ENCODE measurements at places on chromosomes 4 and X.
A peak's percentile ranks its signal among the peaks of the same experiment; 100 is the strongest.

- no peak for DNase-seq
Measured at GRCh38 chrX:145553702-145554101, 263.9 kb upstream of the SLITRK2 start.

DNA sequence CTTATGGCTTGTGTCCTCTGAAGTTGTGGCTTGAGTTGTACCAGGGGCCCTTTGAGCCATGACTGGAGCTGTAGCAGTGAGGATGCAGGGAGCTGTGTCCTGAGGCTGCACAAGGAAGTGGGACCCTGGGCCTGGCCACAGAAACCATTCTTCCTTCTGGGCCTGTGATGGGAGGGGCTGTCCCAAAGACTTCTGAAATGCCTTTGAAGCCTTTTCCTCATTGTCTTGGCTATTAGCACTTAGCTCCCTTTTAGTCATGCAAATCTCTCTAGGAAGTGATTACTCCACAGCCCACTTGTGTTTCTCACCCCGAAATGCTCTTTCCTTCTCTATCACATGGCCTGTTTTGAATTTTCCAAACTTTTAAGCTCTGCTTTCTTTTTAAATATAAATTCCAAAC lies 92.4 kb downstream of the FHDC1 start:
- DNase-seq, result no peak

DNA sequence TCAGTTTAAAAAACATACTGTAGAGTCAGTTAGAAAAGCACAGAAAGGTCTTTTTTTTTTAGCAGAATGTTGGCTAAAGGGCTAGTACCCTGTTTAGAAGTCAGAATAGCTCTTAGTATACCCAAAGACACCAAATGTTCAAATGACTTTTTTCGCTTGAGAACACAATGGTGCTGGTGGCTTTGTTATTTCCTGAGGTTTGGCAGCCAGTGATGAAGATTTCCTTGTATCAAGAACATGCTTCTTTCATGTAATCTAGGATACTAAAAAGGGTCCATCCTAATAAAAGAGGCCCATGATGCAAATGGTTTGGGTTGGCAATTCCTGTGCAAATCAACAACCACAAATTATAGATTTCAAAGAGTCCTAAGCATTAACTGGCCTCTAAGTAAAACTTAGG lies 21.1 kb upstream of the CD40LG start:
- DNase-seq, result no peak

DNA sequence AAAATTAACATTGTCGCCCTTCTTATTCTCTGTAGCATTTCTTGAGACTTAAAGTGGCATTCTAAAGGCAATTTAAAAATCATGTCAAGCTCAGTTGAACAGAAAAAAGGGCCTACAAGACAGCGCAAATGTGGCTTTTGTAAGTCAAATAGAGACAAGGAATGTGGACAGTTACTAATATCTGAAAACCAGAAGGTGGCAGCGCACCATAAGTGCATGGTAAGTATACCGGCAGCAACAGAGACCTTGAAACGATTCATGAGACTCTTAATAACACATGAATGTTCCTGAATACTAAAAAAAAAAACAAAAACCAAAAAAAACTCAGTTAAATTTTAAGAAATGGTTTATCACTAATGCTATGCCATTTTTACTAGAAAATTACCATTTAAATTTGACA lies 82.4 kb upstream of the HPRT1 start:
- DNase-seq, result no peak

DNA sequence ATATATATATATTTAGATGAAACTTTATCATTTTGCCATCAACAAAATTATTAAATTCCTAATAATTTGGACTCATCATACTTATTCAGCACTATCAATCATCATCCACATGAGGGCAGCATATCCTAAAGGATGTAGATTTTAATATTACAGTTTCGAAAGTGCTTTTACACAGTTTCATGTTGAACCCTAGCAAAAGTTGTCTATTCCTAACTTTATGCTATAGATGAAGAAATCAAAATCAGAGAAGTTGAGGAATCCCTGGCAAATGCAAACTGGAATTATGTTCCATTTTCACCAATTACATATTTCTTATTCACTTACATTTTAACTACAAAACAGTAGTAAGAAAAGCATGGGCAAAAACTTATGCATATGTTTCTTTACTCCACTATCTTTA lies 36.6 kb upstream of the UGT2A1 start:
- DNase-seq, result no peak

- DNase-seq, result no peak
Measured at GRCh38 chrX:42797651-42798269, 19.8 kb upstream of the PPP1R2C start.

- DNase-seq, result no peak
Measured at GRCh38 chr4:12884846-12885796, 599.0 kb downstream of the RAB28 start.

- DNase-seq, result no peak
Measured at GRCh38 chr4:46270986-46271596, 118.8 kb downstream of the GABRA2 start.

DNA sequence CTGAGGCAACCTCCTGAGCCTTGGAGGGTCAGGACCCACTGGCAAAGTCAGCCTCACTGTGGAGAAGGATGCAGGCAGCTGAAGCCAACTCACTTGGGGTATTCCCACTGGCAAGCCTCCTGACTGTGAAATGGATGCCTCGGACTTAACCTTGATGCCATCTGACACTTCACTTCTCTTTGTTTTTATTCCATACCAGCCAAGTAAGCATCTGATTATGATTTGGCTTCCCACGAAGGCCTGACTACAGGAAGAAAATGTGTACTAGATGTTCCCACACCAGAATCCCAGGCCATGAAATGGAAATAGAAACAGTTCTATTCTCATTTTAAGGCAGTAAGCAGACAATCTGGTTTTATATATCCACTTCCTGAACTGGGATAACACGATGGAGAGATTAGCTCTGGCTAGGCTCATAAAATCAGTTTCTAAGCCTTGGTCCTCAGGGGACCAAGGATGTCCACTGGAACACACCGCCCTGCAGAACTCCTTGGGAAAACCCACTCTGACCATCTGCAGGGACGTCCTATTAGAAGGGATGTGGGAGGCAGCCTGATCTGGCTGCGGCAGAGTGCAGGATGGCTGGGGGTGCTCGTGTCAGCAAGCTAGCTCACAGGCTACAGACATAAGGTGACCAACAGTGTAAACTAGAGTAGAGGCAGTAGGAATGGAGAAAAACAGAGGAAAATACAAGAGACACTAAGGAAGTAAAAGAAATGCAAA lies 89.3 kb downstream of the TSPAN5 start:
- DNase-seq, result no peak

GRCh38 chr4:185238750-185239149 lies 29.4 kb downstream of the SNX25 start:
- DNase-seq, result no peak

DNA sequence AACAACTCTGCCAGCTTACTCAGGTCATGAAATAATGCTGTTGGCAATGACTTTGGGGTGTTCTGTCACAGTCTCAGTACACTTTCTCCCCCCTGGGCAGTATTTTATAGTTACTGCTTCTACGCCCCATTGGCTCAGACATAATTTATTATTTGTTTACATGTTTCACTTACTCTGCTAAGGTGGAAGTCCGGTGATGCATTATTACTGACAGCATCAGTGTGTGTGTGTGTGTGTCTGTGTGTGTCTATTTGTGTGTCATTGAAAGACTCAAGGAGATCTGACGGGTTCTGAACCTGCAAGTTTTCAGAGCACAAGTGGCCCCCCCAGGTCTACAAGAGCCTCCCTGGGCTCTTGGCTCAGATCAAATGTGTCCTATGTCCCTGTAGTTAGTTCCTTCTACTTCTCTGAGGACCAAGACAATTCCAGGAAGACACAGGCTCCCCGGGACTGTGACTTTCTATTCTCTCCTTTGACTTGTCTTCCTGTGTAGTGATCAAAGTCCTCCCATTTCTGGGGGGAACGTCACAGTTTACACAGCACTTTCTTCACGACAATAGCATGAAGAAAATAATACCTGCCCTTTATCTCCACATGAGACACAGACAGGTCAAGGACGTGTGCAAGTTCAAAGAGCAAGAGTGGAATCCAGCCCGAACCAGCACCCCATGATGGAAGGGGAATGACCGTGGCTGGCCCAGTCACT lies 283.7 kb upstream of the GATB start:
- DNase-seq, result no peak

- DNase-seq, result no peak
Measured at GRCh38 chrX:7720519-7720918, 122.5 kb upstream of the VCX start.

GRCh38 chrX:135931644-135932487 lies 38.4 kb downstream of the SAGE1 start:
- peak; percentile 32 for DNase-seq

- no peak for DNase-seq
Measured at GRCh38 chr4:76232681-76233080, 18.8 kb upstream of the FAM47E start.

GRCh38 chrX:38816155-38816554 lies 14.9 kb downstream of the MID1IP1 start:
- no peak for DNase-seq

DNA sequence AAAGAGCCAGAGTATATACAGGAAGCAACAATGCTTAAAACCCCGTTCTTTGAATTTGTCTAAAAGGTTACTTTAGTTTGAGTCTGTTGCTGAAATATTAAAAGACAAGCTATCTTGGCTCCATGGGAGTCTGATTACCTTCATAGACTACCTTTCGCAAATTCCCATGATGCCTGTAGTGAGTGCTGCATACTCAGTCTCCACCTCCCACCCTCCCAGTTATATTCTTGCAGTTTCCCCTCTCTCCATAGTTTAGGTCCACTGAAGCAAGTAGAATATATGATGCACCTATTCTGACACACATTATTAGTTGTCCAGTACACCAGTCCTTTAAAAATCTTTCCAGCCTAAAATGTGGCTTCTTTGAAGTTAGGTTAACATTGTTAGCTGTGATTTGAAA lies 2.4 kb downstream of the CNKSR2 start:
- no peak for DNase-seq

GRCh38 chr4:118816538-118817177 lies 19.3 kb downstream of the SEC24D start:
- DNase-seq, result no peak

DNA sequence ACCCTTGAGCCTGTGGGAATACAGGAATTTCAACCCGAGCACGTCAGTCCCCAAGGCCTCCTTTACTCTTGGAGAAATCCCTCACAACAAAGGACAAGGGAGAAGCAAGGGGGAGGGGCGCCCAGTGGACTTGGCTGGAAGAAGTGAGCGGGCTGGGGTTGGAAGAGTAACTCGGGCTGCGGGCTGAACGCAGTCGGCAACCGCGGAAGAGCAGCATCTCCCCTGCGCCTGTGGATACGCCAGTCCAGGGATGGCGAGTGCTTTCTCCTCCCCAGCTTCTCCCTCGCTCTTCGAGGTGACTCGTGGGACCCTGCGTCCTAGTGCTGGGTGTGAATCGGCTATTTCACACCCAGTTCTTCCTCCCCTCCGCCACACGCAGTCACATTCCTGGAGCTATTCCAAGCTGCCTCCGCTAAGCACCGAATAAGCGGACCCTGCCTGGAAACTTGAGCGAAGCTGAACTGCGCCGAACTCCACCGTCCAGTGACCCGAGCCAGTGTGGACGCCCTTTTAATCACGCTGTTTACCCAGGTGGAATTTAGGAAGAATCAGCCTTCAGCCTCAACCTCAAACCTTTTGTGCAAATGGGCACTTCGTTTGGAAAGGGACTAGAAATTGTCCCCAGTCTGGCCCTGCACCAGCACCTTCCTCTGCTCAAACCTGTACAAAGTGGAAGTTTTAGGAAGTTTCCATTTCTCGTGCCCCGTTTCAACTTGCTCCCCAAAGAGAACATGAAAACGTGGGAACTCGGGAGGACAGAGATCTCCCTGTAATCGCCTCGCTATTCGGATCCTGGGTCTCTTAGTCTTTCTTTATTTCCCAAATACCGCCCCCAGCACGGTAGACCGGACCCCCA lies 64.3 kb upstream of the WDR17 start:
- no peak for DNase-seq

DNA sequence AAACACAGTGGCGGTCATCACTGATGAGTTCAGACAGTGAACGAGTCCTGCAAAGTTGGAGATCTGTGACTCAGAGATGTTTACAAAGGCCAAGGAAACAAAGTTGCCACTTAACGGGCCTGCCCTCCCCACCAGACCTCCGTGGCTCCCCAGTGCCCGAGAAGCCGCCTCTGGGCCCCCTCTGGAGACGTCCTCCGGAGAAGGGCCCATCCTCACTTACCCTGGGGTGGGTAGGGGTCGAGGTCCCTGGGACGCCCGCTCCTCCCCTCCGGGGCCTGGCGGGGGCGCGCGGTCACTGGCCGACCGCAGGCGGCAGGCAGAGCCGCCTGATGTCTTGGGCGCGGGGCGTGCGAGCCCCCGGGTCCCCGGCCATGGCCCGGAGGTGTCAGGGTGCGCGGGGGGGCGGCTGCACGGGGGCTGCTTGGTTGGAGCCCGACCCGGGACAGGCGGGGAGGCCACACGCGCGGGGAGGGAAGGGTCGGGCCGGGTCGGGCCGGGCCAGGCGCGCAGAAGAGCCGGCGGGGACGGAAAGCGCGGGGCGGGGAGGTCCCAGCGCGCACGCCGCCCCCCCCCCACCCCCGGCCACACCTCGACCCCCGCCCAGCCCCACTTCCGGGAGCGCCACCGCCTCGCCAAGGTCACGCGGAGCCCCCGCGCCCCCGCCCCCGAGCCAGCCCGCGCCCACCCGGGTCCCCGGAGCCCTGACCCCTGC lies 529 bp downstream of the DHRSX start:
- no peak for DNase-seq

GRCh38 chr4:185039508-185040273 lies 21.4 kb downstream of the HELT start:
- DNase-seq, result peak; percentile 6

DNA sequence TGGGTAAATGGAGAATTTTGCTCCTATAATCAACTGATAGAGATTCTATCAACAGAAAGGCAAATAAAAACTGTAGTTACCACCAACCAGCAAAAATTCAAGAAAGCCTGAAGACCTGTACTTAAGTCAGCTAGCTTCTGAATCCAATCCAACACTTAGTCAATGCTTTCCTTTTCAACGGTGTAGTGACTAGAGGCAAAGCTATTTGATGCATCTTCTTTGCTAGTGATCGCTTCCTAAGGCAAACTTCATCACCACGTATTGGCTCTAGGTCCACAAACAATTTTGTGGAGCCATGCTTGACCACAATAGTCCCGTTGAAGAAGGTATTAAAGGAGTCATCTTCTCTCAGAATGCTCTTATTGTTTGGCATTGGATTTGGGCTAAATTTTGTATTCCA lies 25.0 kb upstream of the UBA6 start:
- no peak for DNase-seq

- no peak for DNase-seq
Measured at GRCh38 chr4:56348576-56348975, 38.7 kb downstream of the AASDH start.

DNA sequence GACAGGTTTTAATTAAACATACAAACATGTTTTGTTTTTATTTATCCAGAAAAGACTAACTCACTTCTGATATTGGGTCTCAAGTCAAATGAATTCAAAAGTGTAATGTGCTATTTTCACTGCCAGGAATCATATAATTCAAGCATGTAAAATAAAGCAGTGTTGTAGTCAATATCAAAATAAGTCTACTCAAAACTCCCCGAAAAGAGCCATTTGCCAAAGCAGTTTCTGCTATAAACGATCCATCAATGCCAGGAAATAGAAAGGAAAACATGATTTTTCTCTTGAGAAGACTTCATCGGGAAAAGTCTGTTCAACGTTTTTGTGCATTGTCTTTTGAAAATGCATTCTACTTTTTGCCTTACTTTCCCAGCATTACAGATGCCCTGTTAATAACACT lies 633.3 kb downstream of the FAT4 start:
- DNase-seq, result no peak

All from NCI-H1092 (cell line).